ENCODE measurements at places on chromosomes 13 and 19.
A peak's percentile ranks its signal among the peaks of the same experiment; 100 is the strongest.

- no peak for DNase-seq
These were observed 64.4 kb downstream of the TRPM4 start for GRCh38 chr19:49222011-49222410.

DNA sequence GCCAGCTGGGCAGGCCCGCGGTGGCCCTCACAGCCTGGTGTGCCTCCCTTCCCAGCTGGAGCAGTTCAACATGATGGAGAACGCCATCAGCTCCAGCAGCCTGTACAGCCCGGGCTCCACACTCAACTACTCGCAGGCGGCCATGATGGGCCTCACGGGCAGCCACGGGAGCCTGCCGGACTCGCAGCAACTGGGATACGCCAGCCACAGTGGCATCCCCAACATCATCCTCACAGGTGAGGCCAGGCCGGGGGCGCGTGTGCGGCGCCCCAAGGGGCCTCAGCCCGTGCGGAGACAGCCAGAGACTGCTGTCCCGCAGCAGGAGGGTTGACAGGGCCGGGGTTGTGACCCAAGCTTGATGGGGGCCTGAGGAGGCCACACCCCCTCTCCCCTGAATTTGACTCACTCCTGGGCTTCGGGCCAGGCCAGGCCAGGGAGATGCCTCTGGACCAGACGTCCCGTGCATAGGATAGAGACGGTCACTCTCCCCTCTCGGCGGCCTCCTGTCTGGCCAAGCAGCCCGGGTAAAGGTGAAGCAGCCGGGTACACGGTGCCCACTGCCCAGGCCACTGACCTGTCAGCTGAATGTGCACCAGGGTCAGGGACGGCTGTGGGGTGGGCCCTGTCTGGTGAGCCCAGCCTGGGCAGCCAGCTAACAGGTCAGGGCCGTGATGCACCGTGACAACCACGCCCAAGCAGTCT is 15.4 kb downstream of the COMP start:
- no peak for DNase-seq

GRCh38 chr19:39224910-39225309 is 19.9 kb downstream of the IFNL3 start:
- no peak for DNase-seq

DNA sequence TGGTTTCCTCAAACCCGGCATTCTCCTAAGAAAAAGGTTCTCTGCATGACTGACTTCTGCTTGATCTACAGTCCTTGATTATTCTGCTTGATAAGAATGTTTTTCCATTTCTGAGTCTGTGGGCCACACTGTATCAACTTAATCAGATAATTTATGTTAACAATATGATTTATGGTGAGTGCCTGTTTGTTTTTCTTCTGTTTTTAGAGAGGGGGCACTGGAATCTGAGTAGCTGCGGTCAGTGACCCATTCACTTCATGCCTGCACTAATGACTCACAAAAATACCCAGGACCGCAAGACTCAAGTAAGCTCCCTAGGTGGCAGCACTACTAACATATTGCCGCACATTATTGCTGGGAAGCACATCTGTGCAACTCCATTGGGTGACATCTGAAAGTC is 542.3 kb upstream of the ATXN8OS start:
- no peak for DNase-seq

- DNase-seq: no peak
These were observed 335.5 kb downstream of the FOXO1 start for GRCh38 chr13:40330950-40331349.

- no peak for DNase-seq
These were observed 8.7 kb upstream of the ZNF444 start for GRCh38 chr19:56132316-56132822.

- no peak for DNase-seq
These were observed 32.9 kb downstream of the CCDC122 start for GRCh38 chr13:43846496-43847158.

DNA sequence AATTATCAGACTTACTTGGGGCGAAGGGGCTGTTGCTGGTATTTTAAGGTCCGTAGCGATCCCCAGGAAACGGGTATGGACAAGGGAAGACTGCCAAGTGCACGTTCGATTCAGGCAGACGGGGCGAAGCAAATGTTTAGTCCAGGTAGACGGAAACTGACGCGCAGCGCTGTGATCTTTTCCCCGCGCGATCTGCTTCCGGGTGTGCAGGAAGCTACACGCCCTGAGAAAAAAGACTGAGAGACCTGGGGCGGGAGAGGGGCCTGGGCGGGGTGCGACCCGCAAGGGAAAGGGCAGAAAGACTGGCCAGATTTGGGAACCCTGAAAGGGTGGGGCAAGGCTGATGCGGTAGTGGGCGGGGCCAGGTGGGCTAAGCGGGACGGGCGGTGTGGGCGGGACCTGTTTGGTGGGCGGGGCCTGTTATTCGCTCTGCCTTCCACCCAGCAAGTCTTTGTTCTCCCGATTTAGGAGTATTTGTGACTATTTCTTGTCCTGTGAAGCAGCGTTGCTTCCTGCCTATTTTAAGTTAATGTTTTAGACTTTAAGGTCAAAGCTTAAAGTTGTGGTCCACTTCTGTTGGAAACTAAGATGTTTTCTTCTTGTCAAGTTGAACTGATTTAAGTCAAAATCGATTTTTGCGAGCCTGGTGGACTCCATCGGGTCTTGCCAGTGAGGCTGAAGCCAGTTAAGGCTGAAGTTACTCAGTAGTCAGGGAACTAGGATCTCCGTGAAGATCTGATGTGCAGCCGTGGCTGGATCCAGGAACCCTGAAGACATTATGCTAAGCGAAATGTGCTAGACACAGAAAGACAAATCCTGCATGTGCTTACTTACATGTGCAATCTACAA is at the start of gene ZNF836:
Gene ZNF836, minus strand, starts transcription at position 301 of the 849 bp plus-strand sequence. CDS start 3,549 bp downstream, outside the sequence.
- peak; percentile 93 for DNase-seq

DNA sequence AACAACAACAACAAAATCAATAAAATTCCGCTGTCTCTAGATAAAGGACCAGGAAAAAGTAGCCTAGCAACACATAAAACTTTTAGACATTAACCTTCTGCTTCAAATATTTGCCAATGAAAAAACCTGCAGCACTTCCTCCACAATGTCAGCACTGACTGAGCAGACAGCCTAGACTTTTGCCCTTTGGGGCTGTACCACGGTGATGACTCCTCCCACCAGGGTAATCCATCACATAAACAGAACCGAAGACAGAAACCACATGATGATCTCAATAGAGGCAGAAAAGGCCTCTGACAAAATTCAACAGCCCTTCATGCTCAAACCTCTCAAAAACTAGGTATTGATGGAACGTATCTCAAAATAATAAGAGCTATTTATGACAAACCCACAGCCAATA is 30.2 kb upstream of the TRPC4 start:
- no peak for DNase-seq

- DNase-seq: no peak
These were observed 61.2 kb downstream of the RAB20 start for GRCh38 chr13:110500341-110500740.

- no peak for DNase-seq
These were observed 9.7 kb downstream of the MKNK2 start for GRCh38 chr19:2041433-2041682.

DNA sequence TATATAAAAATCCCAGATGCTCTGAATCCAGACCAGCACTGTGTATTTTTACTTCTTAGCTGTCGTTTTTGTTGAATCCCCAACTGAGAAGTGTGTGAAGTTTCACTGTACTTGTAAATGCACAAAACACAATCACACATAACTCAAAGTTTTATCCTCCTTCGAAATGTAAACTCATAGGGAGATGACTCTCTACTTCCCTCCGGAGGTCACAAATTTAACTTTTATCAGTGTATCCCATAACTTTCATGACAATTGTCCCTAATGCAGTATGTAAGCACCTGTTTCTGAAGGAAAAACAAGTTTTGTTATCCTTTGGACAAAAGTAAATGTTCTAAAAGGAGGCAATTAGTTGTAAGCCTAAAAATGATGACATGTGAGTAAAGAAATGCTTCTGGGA is 665.0 kb upstream of the SLITRK6 start:
- DNase-seq: no peak

- peak; percentile 82 for DNase-seq
These were observed 1.3 kb upstream of the CEACAM3 start for GRCh38 chr19:41795031-41795461.

GRCh38 chr13:67258482-67258881 is 28.3 kb upstream of the PCDH9 start:
- DNase-seq: no peak

DNA sequence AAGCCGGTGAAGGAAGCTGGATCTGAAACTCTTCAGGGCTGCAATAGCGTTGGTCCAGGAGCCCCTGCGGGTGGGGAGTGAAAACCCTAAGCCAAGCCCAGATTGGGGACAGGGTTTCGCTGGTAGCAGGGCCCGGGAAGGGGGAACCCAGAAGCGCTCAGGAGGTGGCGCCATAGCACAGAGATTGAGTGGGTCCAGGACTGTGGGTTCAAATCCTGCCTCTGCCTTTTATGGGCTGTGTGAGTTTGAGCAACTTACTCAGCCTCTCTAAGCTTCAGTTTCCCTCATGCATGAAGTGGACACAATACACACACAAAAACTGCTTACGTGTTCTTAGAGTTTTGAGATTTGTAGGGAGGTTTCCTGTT is 8.3 kb upstream of the SYCN start:
- DNase-seq: peak; percentile 25

- no peak for DNase-seq
These were observed 12.8 kb downstream of the N4BP2L2 start for GRCh38 chr13:32525766-32526165.
